ENCODE measurements at places on chromosomes 16 and 17. TPM values are rescaled to one million over a fixed set of nuclear protein-coding genes. Genes with fewer than 3 reads are reported as not detected.

- no peaks in the 10 kb centered on the region for H3K4me1 ChIP-seq
- no peaks in the 10 kb centered on the region for H3K36me3 ChIP-seq
- H3K4me3 ChIP-seq = no peak overlapping the region
- DNase-seq = no peak
- H3K27ac ChIP-seq = no peak overlapping the region
- peaks cover 4% of the 10 kb centered on the region for H3K27me3 ChIP-seq
Observed at GRCh38 chr16:23353440-23353839, 51.3 kb downstream of the SCNN1B start.

The PABPN1L gene
- not detected for total RNA-seq

DNA sequence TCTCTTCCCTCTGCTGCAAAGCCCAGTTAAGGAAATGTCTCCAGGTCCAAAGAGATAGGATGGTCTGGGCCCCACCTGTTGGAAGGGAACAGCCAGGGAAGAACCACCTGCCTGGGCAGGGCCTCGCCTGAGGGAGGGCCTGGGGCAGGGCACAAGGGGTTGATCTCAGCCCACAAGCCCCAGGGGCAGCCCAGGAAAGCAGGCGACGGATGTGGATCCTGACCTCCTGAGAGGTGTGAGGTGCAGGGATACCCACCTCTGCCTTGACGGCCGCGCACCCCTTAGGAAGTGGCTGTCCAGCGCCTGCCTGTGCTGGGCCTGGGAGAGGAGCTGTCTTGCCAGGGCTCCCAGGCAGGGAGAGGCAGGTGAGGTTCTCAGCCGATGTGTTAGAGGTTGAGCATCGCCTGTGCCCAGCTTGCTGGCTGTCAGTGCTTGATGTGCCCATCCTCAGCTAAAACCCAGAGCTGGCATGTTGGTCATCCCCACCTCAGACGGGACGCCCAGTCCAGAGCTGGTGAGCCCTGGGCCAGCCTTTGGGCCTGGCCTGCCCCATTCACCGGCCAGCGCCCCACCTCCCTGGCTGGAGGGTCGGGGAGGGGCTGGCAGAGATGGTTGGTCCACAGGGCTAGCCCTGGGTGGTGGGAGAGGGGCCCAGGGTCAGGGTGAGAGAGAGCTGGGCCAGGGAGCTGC lies 434 bp downstream of the CEMP1 start:
- peak overlapping the region; percentile 89 for H3K27ac ChIP-seq
- peak overlapping the region; percentile 94 for H3K4me3 ChIP-seq
- peak; percentile 45 for DNase-seq
- H3K27me3 ChIP-seq = no peaks in the 10 kb centered on the region
- peaks cover 35% of the 10 kb centered on the region for H3K36me3 ChIP-seq

GRCh38 chr16:76729525-76729924 lies 452.3 kb downstream of the CNTNAP4 start:
- no peaks in the 10 kb centered on the region for H3K27me3 ChIP-seq
- no peak overlapping the region for H3K27ac ChIP-seq
- no peak overlapping the region for H3K4me3 ChIP-seq

GRCh38 chr17:21292867-21293830 lies 8.6 kb downstream of the MAP2K3 start:
- H3K27ac ChIP-seq = no peak overlapping the region
- H3K4me3 ChIP-seq = no peak overlapping the region
- peaks cover 50% of the 10 kb centered on the region for H3K4me1 ChIP-seq
- no peaks in the 10 kb centered on the region for H3K36me3 ChIP-seq
- no peak for DNase-seq

The FN3KRP gene
- total RNA-seq = 30.6 TPM

- peak overlapping the region; percentile 17 for H3K27ac ChIP-seq
- H3K36me3 ChIP-seq = peaks cover 40% of the 10 kb centered on the region
- DNase-seq = no peak
Observed at GRCh38 chr17:75777296-75777922, 7.2 kb upstream of the UNK start.

DNA sequence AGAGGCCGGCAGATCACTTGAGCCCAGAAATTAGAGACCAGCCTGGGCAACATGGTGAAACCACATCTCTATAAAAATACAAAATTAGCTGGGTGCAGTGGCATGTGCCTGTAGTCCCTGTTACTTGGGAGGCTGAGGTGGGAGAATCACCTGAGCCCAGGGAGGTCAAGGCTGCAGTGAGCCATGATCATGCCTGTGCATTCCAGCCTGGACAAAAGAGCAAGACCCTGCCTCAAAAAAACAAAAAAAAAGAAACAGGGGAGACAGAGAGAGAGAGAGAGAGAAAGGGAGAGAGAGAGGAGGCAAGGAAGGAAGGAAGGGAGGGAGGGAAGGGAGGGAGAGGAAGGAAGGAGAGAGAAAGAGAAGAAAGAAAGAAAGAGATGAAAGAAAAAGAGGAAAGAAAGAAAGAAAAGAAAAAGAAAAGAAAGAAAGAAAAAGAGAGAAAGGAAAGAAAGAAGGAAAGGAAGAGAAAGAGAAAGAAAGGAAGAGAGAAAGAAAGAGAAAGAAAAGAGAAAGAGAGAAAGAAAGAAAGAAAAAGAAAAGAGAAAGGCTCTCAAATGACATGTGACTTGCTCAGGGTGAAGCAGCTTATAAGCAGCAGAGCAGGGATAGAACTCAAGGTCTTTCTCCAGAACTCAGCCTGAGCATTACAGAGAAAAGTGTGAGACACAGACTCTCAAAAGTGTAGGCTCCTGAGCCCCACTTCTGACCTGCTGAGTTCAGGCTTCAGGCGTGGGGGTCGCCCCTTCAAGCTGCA lies 15.5 kb downstream of the CX3CL1 start:
- H3K4me1 ChIP-seq = no peaks in the 10 kb centered on the region
- H3K4me3 ChIP-seq = no peak overlapping the region
- DNase-seq = no peak
- no peaks in the 10 kb centered on the region for H3K27me3 ChIP-seq
- H3K36me3 ChIP-seq = no peaks in the 10 kb centered on the region
- no peak overlapping the region for H3K27ac ChIP-seq

- DNase-seq = no peak
- no peak overlapping the region for H3K27ac ChIP-seq
- no peaks in the 10 kb centered on the region for H3K36me3 ChIP-seq
- no peaks in the 10 kb centered on the region for H3K27me3 ChIP-seq
Observed at GRCh38 chr16:14520753-14521152, 109.3 kb downstream of the PARN start.

The HOXB1 gene
- total RNA-seq = not detected

The CCL3 gene
- 0.78 TPM for total RNA-seq

The KRT15 gene
- total RNA-seq = not detected

The GPRC5B gene
- 0.75 TPM for total RNA-seq

Measured in CD4-positive, alpha-beta T cell (primary cell).